ENCODE measurements at places on chromosomes 11 and 22.
A peak's percentile ranks its signal among the peaks of the same experiment; 100 is the strongest.

DNA sequence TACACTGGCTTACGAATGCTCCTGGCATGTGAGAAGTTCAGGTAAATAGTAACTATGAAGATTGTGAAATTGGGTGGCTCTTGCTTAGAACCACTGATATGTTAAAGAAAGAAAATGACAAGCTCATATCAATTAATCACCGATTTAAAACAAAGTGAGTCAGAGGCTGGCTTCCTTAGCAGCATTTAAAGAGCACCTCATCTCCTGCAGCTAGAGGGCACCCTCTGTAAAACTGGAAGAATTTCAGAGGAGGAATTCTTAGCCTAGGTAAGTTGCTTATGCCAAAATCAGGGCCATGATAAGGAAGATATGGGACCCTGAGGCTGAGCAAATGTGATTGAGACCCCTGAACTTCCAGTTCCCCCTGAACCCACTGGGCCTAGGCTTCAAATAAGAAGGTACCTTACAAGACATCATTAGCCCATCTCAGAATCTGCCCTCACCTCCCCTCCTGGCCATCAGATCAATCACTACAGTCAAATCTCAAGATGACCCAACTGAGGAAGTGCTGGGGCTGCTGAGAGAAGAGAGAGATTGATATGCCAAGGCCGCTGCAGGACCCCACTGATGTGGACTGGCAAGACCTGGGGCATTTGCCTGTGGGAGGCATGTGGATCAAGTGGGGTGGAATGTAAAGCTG lies 8.6 kb upstream of the CD3E start:
- DNase-seq, result no peak

DNA sequence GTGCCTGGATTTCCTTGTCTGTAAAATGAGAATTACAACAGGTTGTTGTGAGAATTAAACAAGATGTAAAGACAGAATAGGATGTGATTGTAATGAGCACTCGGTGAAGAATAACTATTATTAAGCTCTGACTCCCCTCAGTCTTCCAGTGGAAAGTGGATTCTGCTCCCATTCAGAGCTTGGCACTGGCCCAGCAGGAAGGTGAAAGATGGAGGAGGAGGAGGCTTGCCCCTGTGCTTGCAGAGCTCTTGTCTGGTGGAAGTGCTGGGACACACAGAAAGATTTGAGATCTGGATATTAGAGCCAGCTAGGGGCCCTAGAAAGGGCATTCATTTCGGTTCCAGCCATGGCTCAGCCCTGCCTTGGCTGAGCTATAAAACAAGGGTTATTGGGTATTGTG lies 28.2 kb downstream of the PHLDB1 start:
- DNase-seq, result no peak

DNA sequence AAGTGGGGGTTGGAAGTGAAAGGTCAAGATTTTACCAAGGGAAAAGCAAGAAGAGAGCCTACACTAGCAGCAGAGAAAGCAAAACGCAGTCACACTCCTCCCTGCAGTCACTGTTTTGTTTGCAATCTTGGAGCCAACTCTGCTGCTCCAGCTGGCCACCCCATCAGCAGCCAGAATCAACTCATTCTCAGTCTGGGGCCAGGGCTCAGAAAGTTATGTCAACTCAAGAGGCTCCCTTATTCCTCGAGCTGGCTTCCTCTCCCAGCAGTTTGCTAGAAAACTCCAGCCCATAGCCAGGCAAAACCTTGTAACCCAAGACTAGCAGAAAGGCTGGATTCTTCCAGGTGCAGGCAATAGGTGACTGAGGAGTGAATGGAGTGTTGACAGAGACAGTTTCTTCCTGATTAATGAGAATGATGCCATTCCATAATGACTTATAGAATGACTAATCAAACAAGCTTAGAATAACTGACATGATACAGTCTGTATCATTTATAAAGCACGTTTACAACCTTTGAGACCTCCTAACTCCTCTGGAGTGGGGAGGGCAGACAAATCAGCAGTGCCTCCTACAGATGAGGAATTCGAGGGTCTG lies 53.4 kb downstream of the P4HA3 start:
- no peak for DNase-seq

- peak; percentile 11 for DNase-seq
Measured at GRCh38 chr11:74366576-74366975, 31.7 kb downstream of the PGM2L1 start.

- DNase-seq, result no peak
Measured at GRCh38 chr22:26482161-26482560, 1.4 kb downstream of the HPS4 start.

DNA sequence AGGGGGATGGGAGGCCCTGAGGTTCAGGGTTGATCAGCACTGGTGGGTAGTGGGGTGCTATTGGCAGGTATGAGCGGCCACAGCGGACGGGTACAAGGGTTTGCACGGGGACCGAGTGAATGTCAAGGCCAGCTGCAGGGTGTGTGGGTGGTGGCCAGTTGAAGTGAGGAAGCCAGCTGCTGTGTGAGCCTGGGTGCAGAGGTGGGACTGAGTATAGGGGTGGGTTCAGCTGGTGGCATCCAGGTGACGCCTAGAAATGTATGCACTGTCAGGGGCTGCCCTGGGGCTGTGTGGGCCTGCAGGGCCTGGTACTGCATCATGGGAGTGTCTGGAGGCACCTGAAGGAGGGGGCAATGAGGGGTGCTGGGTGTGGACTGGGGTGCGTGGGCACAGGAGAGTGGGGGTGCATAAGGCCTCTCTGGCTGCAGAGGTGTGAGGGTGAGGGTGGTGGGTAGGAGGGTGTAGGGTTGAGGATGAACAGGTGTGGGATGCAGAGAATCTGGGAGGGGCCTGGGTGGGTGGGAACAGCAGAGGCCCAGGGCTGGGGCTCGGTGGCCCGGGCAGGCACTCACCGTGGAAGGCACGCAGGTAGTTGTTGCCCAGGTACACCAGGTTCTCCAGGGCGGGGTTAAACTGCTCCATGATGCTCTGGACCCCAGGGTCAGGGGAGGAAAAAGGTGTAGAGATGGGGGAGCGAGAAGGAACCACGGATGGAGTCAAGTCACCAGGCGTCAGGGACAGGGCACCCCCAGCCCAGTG lies 1.7 kb downstream of the BAIAP2L2 start:
- no peak for DNase-seq

DNA sequence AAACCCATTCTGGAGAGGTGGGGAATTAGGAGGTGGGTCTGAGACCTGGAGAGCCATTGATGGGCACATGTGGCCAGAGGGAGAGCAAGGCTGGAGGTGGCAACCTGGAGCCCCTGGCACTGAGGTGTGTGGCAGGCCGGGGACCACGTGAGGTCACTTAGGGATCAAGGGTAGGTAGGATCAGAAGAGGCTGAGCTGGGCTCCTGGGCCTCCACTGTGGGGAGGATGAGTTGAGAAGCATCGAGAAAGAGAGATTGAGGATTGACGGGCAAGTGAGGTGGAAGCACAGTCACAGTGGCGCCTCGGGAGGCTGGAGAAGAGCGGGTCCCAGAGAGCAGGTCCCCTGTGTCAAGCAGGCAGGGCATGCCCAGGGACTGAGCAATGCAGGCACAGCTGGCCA lies 4.1 kb downstream of the GNAZ start:
- DNase-seq, result no peak

GRCh38 chr11:47234669-47235100 lies 13.9 kb downstream of the ACP2 start:
- no peak for DNase-seq

GRCh38 chr22:49391436-49391835 lies 436.2 kb downstream of the BRD1 start:
- DNase-seq, result no peak

DNA sequence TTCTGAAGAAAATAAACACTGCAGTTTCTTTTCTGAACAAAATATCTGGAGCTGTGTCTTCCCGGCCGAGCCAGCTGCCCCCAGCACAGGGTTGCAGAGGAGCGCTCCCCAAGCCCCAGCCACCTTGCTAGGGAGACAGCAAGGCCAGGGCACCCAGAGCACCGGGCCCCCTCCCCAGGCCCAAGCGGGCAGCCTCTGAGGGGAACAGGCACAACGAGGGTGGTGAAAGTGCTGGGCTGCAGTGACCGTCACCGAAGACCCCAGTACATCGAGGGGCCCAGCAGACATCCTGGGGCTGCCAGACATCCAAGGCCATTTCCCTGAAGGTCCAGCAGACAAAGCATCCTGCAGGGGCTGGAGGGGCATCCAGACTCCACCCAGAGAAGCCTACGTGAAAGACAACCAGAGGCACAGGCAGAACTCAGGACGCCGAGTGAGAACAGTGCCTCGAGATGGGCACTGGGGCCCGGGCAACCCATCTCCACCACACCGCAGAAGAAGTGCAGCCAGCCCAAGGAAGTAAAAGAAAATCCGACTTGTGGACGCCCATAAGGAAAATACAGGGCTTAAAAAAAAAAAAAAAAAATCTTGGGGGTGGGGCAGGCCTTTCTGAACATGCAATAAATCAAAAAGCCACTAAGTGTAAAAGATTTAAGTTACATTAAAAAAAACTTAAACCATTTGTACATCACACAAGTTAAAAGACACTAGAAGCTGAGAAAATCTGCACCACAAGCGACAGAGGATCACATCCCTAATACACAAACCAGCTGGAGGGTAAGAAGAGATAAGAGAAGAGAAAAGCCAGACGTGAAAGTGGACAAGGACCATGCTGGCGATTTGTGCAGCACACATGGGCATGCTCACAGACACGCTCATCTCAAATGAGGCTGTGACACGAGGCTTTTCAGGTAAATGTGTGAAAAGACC lies 36.0 kb upstream of the COMT start:
- DNase-seq, result no peak

- DNase-seq, result no peak
Measured at GRCh38 chr11:126317756-126318573, 14.1 kb downstream of the DCPS start.

DNA sequence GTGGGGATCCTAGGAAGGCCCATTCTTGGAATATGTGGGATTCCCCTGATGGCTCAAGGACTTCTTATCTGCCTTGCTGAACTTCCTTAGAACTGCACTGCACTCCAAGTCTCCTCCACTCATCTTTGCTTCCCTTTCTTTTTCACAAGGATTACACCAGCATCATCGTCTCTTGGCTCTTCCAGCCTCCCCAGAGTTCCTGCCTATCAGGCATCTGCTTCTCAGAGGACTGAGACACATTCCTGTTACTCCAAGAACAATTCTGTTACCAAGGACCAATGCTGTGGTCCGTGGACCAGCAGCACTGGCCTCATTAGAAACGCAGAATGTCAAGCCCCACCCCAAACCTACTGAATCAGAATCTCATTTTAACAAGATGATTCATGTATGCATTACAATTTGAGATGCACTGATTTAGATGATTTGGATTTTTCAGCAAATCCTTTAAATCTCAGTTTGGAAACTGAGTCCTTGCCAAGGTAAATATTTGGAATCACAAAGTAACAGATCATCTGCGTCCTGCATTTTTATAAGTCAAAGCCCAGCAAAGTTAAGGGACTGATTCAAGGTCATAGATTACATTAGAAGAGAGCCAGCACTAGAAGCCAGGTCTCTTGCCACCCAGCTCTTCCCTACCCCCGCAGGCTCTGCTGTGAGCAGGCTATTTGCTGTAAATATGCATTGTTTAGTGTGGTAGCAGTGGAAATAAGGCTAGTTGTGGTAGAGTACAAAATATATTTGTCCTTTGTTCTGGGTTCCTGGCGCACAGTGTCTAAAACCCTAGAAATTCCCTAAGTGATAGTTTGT lies 110.9 kb downstream of the SWAP70 start:
- DNase-seq, result no peak

DNA sequence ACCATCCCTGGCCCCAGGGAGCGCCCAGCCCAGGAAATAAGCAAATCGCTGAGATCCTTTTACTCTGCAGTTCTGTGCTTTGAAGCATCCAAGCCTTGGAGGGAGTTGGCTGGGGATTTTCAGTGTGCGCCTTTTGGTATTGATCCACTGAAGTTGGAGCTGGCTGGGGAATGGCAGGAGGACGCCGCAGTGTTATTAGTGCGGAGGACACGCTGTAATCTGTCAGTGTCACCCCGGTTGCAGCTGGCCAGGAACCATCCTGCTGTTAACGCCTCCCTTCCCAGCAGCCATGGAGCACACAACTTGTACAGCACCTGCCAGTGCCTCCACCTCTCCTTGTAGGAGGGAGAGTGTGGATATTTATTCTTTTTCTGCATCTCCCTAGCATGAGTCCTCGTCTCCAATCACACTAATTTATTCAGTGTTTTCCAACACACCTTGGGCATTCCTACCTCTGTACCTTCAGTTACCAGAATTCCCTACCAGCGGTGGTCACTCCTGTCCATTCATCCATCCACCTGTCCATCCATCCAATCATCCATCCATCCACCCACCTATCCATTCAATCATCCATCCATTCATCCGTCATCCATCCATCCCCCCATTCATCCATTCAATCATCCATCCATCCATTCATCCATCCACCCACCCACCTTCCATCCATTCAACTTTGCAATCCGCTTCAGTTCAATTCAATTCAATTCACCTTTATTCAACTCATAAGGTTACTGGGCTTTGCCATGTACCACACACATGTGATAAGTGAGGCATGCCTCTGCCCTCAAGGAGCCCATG lies 21.9 kb upstream of the EIF3D start:
- DNase-seq, result no peak

DNA sequence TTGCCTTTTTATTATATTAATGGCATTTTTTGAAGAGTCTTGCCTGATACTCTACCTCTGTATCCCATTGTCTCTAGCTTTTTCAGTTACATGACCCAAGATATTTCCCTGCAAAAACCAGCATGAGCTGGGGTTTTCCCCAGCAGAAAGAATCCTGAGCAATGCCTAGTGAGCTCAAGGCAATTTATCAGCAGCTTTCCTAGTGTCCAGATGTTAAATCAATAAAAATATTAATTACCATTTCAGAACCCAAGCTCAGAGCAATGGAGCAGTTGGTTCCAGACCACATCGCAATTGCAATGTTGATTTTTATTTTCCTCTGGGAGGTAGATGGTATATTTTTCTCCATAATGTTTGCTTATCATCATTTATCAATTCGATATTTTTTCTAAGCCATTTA lies 137.2 kb downstream of the RAB38 start:
- DNase-seq, result no peak

DNA sequence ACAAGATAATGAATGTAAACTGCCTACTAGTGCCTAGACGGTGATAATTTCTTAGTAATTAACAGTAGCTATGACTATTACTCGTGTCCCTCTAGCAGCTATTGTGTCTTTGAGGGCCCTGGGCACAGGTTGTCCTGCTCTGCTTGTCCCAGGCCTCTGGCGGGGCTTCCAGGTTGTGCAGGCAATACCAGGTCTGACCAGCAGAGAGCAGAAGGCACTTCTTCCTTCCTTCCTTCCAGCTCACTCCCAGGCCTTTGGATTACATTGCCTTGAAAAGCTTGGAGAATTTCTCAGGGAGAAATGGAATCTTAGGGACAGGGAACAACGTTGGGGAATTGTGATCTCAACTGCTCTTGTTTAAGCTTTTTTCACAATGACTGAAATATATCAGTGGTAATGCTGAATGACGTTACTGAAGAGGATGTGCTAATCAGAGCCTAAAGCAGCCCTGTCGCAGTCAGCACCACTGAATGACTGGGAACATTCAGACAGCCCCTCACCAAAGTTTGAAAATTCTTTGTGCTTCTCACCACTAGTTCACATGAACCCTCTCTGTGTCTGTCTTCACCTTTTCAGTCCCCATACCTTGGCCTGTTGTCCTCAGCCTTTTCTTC lies 8.4 kb upstream of the CCKBR start:
- DNase-seq, result peak; percentile 68

All from neuronal stem cell (in vitro differentiated cells).